Osteocyte (in vitro differentiated cells): ENCODE measurements at places on chromosomes 2 and 18. TPM values are rescaled to one million over a fixed set of nuclear protein-coding genes. Genes with fewer than 3 reads are reported as not detected.

Gene C2orf49
- 19.3 and 20.7 TPM in 2 replicates for total RNA-seq

Gene AGXT
- total RNA-seq = not detected in 2 replicates

Gene IMPA2
- 9.0 and 9.2 TPM in 2 replicates for total RNA-seq

Gene TFCP2L1
- total RNA-seq = not detected in 2 replicates

Gene TMEM150A
- 18.2 and 20.8 TPM in 2 replicates for total RNA-seq

Gene NTSR2
- total RNA-seq = not detected in 2 replicates

Gene EIF5B
- 35.5 and 39.8 TPM in 2 replicates for total RNA-seq

DNA sequence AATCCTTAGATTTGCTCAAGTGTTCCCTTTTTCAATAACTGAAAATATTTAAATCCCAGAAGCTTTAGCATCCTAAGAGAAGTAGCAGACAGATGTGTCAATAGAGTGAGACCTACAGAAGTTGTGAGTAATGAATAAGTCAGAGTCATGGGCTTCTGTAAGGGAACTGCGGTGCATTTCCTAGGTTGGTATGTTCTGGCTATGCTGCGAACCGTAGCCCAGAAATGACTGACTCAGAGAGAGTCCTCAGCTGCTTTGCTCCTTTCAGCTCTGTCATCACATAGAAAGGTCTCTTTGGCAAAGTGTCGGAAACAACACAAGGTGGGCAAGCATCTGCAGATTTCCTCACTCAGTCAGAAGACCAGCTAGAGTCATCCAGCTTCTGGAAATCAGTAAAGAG lies 297.1 kb downstream of the ARHGAP15 start:
- no peak for DNase-seq

GRCh38 chr2:170815746-170816503 lies 762 bp upstream of the GAD1 start:
- DNase-seq = no peak

DNA sequence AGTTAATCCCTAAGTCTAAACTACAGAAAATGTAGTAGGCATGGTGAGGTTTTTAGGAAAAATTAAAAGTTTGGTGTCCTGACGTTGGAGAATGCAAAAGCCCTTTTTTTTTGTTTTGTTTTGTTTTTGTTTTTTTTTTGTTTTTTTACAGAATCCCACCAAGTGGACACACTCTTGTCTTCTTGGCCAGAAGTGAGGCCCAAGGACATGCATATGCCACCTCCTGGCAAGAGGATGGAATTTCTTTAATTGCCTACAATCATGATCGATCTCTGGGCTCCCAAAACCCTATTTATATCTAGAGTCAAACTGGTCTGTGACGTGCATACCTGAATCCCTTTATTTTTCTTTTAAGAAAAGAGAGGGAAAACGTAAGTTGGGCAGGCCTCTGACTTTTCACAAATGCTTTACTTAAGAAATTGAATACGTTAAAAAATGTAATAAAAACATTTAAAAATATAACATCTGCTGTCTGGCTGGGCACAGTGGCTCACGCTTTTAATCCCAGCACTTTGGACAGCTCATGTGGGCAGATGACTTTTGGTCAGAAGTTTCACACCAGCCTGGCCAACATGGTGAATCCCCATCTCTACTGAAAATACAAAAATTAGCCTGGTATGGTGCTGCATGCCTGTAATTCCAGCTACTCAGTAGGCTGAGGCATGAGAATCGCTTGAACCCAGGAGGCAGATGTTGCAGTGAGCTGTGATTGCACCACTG lies 502.7 kb downstream of the CBLN2 start:
- no peak for DNase-seq

- no peak for DNase-seq
These were observed 497.6 kb upstream of the TCF4 start for GRCh38 chr18:56085551-56085950.

- peak; percentile 92 for DNase-seq
These were observed 28.8 kb downstream of the ASAP2 start for GRCh38 chr2:9235147-9236044.

GRCh38 chr18:55085557-55086285 lies 126.5 kb upstream of the CCDC68 start:
- no peak for DNase-seq

DNA sequence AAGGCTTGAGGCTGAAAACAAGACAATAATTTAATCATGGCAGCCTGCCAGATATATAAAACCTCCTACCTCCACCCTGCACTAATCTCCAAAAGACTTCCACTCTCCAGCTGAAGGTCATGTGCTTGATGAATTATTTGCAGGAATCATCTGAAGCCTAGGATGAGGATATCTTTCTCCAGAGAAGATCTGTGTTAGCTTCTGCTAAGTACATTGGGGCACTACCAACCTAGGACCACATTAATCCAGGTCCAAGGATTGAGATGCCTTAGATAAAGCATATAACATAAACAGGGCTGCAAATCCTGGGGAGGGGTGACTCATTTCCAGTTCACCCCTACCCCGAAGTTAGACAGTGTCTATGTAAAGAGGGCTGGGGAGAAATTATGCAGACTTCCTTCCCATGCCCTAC lies 80.5 kb upstream of the FRZB start:
- DNase-seq = no peak

DNA sequence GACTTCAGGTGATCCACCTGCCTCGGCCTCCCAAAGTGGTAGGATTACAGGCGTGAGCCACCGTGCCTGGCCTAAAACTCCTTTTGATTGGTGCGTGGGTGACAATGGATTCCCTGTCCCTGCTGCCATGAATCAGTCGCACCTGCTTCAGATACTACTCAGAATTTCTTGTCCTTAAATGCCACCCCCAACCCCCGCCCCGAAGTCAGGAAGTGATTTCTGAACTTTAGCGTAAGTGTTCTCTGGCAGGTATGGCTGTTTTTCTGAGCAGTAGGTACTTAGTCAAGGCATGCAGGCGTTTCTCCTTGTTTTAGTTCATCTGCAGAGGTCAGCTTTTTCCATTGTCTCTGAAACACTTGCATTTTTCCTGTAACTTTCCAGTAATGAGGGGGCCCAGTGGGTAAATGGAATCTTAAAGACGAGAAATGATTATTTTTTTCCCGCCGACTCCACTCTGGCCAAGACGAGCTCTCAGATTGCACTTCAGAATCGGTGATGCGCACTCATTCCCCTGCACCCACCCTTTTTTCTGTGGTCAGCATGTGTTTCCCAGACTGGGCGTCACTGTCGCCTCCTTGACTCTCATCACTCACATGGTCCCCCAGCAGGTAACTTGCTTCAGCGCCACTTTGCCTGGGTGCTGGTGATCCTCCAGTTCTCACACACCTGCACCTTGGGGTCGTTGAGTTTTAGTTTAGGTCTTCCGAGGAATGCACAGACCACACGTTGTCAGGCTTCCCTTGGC lies 179.7 kb downstream of the GBX2 start:
- no peak for DNase-seq

DNA sequence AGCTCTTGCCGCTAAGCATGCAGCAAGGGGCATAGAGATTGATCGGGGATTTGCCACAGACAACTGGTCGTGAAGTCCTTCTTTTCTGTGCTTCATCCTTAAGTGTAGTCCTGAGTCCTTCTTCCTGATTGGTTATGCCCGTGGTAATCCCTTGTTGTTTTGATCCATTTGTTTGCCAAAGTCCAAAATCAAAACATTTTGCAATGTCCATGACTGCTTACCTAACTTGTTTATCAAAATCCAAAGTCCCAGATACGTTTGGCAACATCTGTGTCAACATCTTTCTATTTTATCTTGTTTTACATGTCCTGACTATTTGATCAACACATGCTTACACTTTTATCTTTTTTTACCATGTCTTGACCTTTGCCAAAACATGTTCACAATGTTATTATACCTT lies 229.0 kb upstream of the ZNF804A start:
- no peak for DNase-seq

DNA sequence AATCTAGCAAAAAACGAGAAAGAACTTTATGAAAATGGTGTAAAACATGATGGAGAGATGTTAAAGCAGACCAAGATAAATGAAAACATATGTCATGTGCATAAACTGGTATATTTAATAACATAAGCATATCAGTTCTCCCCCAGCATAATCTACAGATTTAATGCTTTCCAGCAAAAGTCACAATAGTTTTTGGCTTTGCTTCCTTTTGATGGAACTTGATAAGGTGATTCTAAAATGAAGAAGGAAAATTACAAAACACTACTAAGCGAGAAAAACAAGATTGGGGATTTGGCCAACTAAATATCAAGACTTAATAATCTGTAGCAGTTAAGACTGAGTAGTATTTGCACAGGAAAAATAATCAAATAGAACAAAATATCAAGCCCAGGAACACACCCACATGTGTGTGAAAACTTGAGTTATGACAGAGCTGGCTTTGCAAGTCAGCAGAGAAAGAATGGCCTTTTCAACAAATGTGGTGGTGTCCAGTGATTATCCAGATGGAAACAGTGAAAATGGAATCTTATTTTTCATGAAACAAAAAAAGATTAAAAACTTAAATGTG lies 83.7 kb upstream of the L3MBTL4 start:
- DNase-seq = no peak

GRCh38 chr2:106664669-106665068 lies 177.5 kb downstream of the CD8B2 start:
- no peak for DNase-seq

GRCh38 chr18:47184419-47185050 lies 8.4 kb upstream of the IER3IP1 start:
- no peak for DNase-seq

DNA sequence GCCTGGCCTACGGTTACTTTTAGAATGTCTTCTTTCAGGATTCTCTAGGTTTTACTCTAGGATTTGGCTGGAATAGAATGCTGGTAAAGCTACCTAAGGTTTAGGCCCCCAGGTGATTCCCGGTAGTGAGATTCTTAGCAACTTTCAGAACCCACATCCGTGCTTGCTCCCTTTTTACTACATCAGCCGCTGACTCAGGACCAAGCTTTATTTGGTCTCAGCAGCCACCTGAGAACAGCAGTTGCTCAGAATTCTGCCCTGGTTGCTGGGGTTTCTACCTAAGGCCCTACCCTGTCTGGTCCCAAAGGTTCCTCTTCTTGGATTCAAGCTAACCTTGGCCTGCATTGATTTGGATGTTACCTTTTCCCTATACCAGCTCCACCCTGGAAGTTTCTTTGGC lies 36.1 kb upstream of the NDUFV2 start:
- no peak for DNase-seq
